ENCODE measurements at places on chromosomes 5 and 9. TPM values are rescaled to one million over a fixed set of nuclear protein-coding genes. Genes with fewer than 3 reads are reported as not detected.

Gene PLPPR1
- not detected for total RNA-seq

Gene MUSK
- not detected for total RNA-seq

Gene SPATA9
- not detected for total RNA-seq

Gene FRRS1L
- total RNA-seq, result not detected

Gene WDR41
- total RNA-seq, result 155 TPM

Gene HACD4
- total RNA-seq, result not detected

Gene ENC1
- total RNA-seq, result 26.2 TPM

Gene OR5C1
- not detected for total RNA-seq

Gene PCDHA4
- total RNA-seq, result 1.9 TPM

Gene COL27A1
- 8.2 TPM for total RNA-seq

Gene LURAP1L
- total RNA-seq, result 6.6 TPM

Gene TPPP
- total RNA-seq, result 0.05 TPM

Gene DAB2IP
- total RNA-seq, result 19.1 TPM

Gene INSL4
- total RNA-seq, result not detected

Gene ST8SIA4
- 0.07 TPM for total RNA-seq

Gene SLC27A6
- total RNA-seq, result not detected

Gene CSF1R
- 0.84 TPM for total RNA-seq

Gene CNTNAP3
- 3.8 TPM for total RNA-seq

Gene CTXN3
- total RNA-seq, result not detected

Gene TUSC1
- total RNA-seq, result 31.2 TPM

Gene ROR2
- total RNA-seq, result not detected

Gene ELAVL2
- total RNA-seq, result 27.5 TPM

Gene FBP1
- not detected for total RNA-seq

Gene BARHL1
- not detected for total RNA-seq

Gene SLC36A2
- not detected for total RNA-seq

Gene WDR36
- total RNA-seq, result 33.7 TPM

Gene TEX48
- not detected for total RNA-seq

Gene SLC34A1
- 0.05 TPM for total RNA-seq

Gene ADAMTS16
- total RNA-seq, result 3.4 TPM

Gene CDKN2A
- total RNA-seq, result not detected

Gene TERT
- total RNA-seq, result 0.95 TPM

Gene NR2F1-AS1
- total RNA-seq, result 24.4 TPM

Gene NME5
- 2.6 TPM for total RNA-seq

Data from A172 (cell line).